ENCODE measurements at places on chromosomes 5 and 9.

DNA sequence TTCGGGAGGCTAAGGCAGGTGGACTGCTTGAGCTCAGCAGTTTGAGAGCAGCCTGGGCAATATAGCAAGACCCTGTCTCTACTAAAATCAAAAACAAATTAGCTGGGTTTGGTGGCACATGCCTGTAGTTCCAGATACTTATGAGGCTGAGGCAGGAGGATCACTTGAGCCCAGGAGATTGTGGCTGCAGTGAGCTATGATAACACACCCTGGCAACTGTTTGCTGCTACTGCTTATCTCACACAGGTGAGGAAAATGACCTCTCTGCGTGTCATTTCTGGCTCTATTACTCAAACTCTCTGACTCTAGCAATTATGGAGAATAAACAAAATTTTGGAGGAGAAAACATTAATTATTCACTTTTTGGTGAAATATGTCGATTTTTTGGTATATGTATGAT lies 45.3 kb upstream of the TMC1 start:
- DNase-seq = no peak

- DNase-seq = no peak
Measured at GRCh38 chr5:138824516-138824915, 50.6 kb downstream of the LRRTM2 start.

DNA sequence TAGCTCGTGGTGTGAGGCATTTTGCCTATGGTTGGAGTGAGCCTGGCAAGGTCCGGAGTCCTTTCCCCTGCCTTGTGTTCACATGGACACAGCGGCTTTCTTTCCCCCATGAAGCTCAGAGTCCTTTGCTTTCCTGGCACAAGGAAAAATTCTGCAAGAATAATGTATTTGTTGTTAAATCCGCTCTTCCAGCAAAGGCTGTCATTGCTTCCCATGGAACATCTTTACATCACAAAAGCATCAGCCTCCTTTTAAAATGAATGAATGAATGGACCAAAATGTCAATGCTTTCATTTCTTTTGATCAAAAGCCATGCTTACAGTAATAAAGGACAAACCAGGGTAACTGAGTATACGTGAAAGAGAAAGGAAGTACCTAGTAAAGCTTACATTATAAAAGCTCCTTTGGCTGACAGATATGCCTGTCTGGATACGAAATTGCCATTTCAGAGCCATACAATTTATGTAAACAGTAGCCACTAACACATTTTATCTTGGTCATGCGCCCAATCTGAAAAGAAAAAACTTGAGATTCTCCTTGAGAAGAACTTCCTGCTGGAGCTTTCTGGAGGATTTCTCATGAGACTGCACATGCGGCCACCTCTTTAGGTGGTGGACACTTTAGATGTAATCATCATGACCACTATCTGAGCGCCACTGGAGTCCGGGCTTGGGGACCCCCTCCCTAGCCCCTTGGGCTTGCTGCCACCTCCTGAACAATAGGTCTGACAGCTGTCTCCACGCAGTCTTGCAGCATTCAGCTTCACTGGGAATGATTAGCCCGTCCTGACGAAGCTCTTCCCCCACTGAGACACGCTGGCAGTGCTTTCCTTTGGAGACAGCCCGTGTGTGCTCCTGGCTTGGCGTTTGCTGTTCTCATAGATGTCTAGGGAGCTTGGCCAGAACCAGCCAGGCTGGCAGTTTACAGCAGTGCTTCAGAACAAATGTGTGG lies 355.9 kb downstream of the ADAMTS6 start:
- no peak for DNase-seq

- no peak for DNase-seq
Measured at GRCh38 chr5:20528471-20528870, 540.5 kb upstream of the CDH18 start.

- no peak for DNase-seq
Measured at GRCh38 chr5:13998254-13998653, 53.8 kb upstream of the DNAH5 start.

DNA sequence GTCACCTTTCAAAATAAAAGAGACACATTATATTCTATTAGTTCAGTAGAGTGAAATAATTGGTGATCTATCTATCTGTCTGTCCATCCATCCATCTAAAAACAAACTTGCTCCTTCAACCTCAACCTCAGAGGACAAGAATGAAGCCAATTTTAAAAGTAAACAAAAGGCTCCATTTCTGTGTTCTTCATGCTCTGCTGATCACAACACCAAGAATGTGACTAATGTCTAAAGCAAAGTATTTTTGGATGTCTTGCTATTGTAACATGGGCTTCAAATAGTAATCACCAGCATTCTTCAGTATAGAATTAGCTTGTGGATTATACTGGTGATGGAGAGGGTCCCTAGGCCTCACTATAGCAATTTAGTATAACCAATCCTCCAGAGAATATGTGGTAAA lies 1304.4 kb downstream of the MAT2B start:
- no peak for DNase-seq

- no peak for DNase-seq
Measured at GRCh38 chr5:176781638-176782570, 28.5 kb upstream of the UNC5A start.

GRCh38 chr9:121946465-121946864 lies 146.6 kb downstream of the TTLL11 start:
- DNase-seq = no peak

DNA sequence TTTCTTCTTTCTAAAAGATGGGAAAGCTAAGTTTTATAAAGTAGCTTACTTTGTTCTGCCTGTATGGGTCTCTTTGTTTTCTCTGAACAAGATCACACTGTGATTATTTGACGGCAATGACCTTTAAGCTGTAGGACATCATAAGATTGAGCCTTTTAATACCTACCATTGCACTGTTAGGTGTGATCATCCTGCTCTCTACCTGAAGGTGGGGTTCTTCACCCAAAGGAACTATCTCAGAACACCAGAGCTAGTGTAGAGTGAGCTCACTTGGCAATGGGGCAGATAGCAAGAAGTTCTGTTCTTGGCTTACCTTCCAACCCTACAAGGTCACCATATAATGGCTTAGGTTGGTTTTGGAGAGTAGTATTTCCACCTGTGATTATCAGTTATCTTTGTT lies 200.2 kb downstream of the SPATA31D1 start:
- no peak for DNase-seq

DNA sequence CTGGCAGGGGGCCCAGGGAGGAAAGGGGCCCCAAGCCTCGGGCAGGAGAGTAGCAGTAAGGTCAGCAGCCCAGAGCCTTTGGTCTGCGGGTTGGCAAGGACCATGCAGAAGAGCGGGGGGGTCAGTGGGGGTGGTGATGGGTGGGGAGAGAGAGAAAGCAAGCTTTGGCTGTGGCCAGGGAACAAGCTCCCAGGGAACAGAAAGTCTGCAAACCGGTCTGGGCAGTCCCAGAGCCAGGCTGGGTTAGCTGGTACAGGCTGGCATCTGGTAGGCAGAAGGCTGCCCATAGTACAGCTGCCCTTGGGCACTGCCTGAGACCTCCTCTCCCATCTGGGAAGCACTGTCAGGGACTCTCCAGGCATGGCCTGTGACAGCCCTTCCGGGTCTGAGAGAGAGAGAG lies 10.5 kb upstream of the EPB41L4B start:
- no peak for DNase-seq

DNA sequence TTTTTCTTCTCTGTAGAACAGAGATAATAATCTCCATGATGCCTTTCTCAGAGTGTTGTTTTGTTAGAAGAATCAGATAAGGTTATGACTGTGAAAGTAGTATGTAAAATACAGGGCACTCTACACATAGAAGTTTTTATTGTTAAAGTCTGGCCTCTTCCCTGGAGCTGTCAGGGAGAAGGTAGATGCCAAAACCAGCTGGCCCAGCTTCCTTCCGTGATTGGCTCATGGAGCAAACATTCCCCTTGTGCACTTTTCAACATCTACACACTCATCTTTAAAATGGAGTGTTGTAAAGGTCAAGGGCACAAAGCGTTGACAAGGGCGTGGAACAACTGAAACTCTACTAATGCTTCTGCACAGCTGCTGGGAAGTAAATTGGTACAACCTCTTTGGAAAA lies 7.4 kb upstream of the RNF183 start:
- DNase-seq = no peak

DNA sequence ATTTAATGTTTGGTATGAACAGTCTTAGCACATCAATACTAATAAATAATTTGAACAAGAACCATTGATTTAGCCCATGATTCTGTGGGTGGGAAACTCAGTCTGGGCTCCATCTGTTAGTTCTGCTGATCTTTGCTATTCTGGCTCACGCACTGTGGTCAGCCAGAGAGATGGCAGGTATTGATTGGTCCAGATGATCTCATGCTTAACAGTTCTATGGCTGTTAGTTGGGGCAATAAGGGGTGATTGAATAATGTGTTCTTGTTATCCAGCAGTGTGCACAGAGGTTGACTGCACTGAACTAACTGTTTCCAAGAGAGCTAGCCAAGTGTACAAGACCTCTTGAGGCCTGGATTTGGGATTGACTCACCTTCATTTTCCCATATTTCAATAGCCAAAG lies 824.3 kb downstream of the SEMA5A start:
- DNase-seq = no peak

DNA sequence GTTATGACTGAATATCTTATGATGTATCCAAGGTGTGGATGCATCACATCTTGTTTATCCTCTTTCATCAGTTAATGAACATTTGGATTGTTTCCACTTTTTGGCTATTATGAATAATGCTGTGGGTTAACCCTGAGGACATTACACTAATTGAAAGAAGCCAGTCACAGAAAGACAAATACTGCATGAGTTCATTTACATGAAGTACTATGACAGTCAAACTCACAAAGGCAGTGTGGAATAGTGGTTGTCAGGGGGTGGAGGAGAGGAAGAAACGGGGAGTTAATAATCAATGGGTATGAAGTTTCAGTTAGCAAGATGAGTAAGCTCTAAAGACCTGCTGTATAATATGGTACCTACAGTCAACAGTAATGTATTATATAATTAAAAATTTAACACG lies 409.4 kb upstream of the CTNND2 start:
- no peak for DNase-seq

DNA sequence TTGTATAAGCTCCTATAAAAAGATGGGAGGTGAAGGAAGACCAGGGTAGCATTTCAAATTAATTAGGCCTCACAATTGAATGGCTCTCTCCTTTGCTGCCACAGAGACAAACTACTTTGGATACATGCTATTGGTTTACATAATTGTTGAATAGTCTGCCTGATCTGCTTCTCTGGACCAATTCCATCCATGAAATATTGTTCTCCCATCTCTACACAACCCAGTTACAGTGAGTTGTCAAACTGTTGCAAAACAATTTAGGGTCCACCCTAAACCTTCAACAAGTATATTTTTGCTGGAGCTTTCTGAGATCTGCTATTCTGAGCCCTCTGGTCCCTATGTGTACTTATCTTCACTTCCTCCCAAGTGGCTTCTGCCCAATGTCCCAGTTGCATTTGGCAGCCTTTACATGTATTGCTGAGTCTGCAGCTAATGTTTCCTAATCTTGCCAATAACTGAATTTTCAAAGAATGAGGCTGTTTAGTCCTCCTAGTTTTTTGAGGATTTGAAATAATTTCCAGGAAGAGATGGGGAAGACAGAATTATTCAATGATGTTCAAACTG lies 38.9 kb downstream of the AGTPBP1 start:
- DNase-seq = no peak

- DNase-seq = no peak
Measured at GRCh38 chr9:88753691-88754367, 218.9 kb downstream of the NXNL2 start.

Data from T-cell (primary cell).